ENCODE measurements at places on chromosomes 7 and 10.

DNA sequence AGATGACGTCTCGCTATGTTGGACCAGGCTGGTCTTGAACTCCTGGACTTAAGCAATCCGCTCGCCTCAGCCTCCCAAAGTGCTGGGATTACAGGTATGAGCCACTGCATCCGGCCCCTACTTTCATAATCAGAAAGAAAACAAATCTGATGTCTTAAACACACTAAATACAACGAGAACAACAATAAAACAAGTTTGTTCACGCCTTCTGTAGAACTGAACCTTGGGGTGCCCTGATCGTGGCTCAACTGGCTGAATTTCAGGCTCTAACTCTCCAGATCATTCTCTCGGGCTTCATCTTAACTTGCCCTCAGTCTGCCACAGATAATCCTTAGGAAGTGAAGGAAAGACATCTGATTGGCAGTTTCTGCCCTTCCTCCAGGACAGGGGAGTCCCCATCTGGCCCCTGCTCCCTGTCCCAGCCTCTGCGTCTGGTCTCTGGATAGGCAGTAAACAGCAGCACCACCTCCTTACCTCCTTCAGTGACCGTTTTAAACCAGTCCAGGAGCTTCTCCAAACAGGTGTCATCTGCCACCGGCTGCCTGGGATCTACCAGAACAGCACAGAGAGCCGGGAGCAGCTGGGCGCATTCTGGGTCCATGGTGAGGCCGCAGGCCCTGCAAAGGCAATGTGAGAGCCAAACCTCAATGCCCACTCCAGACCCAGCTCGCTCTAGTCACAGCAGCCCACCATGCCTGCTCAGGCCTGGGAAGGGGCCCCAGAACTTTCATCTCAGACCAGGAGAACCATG, 1.3 kb downstream of the BRAT1 start:
- no peak for DNase-seq

DNA sequence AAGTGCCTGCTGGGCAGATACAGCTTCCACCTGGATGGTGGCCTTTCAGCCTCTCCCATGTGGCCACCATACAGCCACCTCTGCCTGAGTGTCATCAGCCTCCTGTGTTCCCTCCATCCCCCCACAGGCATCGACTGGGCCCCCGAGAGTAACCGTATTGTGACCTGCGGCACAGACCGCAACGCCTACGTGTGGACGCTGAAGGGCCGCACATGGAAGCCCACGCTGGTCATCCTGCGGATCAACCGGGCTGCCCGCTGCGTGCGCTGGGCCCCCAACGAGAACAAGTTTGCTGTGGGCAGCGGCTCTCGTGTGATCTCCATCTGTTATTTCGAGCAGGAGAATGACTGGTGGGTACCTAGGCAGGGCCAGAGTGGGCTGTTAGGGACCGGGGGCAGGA, 13.4 kb downstream of the ARPC1B start:
- DNase-seq = no peak

GRCh38 chr10:1738950-1739349, 1.6 kb upstream of the ADARB2 start:
- DNase-seq = no peak

GRCh38 chr7:127587663-127588018, 570 bp upstream of the ARF5 start:
- DNase-seq = peak; percentile 3

DNA sequence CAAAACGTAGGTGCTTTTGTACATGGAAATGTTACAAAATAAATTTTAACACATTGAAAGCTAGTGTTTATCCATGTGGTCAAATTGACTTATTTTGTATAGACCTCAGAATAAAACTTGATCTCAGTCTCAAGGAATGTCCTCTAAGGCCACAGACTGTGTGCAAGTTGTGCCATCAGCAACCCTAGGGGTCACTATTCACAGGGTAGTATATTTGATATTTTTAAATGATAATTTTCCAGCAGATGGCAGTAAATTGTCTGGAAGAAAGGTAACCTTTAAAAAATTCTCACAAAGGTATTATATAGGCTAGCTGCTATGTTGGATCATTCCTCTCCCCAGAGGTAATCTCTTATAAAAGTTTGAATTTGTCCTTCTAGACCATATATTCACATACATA, 12.9 kb upstream of the SNX10 start:
- DNase-seq = no peak

DNA sequence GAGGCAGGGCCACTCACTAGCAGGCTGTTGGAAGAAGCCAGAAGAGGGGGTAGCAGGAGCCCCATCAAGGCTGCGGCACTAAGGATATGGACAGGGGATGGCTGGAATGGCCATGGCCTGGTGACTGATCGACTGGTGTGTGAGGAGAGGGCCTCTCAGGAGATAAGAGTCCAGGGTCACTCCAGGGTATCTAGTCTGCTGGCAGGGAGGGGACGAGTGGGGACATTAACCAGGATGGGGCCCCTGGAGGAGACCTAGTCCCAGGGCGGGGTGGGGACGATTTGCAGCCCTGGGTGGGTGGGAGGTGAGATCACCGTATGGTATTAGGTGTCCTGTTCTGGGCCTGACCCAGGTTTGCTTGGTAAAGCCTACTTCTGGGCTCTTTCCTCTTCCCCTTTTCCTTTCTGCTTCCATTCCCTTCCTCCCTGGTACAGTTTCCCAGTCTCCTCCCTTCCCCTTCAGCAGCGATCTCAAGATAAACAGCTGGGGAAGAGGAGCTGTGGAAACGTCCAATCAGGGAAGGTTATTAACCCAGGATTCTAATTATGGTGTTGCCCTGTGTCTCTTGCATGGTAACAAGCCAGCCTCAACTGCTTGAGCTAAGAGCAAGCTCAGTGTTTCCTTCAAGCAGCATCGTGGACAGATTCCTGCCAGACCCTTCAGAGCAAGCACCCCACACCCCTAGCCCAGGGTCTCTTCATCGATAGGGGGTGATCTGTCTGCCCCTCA, 233.2 kb downstream of the RPS24 start:
- no peak for DNase-seq
